Stimulated activated naive CD8-positive, alpha-beta T cell treated with anti-CD3 and anti-CD28 coated beads, Interleukin-15, amount 100 ng/mL, for 72 hours (primary cell): ENCODE measurements at places on chromosomes 1 and 21.

DNA sequence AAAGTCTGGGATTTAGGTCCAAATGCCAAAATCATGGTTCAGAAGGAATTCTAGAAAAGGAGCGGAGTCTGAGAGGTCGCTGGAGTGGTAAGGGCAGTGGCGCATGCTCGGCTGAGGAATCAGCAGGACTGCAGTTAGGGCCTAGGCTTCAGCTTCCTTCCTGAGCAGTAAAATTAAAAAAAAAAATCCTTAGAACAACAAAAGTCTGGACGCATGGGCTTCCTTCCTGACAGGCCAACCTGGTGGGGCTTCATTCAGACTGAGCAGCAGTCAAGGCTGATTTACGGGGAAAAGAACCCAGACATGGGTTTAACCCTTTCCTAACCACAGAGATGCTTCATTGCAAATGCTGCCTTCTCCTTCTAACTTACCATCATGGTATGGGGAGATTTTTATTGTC is 17.1 kb downstream of the RNF220 start:
- DNase-seq: no peak

DNA sequence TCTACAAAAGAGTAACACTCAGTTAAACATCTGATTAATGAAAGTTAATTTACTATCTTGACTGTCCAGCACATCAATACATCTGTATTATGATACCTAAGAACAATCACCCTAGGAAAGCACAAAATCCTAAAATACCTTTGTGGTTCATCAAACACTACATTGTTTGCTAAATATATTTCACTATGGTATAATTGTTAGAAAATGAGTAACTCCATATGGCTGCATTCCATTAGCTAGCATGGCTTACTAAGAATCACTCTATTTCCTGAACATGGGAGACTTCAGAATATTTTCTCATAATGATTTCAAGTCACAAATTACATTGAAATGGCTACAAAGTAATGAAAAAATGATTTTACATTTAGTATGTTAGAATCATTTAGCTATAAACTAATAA is 12.5 kb downstream of the TRMT1L start:
- DNase-seq: no peak

- no peak for DNase-seq
These were observed 4.0 kb upstream of the RCAN1 start for GRCh38 chr21:34618941-34619340.

- DNase-seq: no peak
These were observed 94.1 kb downstream of the ABCA4 start for GRCh38 chr1:94026619-94027380.

DNA sequence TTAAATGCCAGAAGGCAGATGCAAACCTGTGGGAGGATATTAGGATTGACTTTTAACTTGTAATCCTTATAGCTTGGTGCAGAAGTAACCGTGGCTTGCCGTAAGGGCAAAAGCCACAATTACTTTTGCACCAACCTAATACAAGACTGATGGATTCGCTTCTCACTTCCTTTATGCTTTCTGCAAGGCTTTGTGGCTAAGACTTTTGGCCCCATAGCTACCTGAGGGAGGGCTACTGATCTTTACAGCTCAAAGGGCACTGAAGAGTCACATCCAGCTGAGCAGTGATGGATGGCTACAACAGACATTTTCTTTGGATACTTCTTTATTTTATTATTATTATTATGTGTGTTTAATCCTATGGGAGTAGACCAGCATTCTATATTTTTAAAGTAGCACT is 140.4 kb downstream of the ST6GALNAC5 start:
- no peak for DNase-seq

- no peak for DNase-seq
These were observed 6.7 kb downstream of the ZNF496 start for GRCh38 chr1:247324923-247325322.

DNA sequence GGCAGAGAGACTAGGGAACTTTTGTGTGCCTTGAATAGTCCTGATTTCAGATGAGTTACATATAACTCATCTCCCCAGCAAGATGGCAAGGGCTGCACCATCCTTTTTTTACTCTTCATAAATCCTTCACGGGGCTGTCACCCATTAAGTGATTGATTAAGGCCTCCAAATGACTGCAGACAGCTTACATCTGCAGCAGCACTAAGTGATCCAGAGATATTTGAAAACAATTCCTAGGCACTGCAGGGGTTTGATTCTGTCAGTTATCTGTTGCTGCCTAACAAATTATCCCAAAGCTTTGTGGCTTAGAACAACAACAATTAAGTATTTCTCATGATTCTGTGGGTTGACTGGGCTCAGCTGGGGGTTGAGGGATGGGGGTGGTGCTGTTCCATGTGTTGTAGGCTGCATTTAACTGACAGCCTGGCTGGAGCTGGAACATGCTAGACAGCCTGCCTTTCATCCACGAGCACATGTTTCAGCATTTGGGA is 19.3 kb downstream of the TEX38 start:
- no peak for DNase-seq
